Bronchus fibroblast of lung (primary cell): ENCODE measurements at places on chromosomes 5 and 9. TPM values are rescaled to one million over a fixed set of nuclear protein-coding genes. Genes with fewer than 3 reads are reported as not detected.

Gene ZNF169
- total RNA-seq: 1.2 TPM in 2 replicates

Gene PCDHB13
- under 0.01 TPM in 2 replicates for total RNA-seq

Gene OLFML2A
- 2.8 and 4.9 TPM in 2 replicates for total RNA-seq

Gene C9orf153
- not detected in 2 replicates for total RNA-seq

Gene PCDHGB7
- 6.1 and 7.2 TPM in 2 replicates for total RNA-seq

Gene SPINK13
- not detected in 2 replicates for total RNA-seq

Gene ZFP37
- total RNA-seq: 1.2 and 1.5 TPM in 2 replicates

Gene NR4A3
- under 0.01 and 0.15 TPM in 2 replicates for total RNA-seq

Gene KIF4B
- not detected in 2 replicates for total RNA-seq

Gene MAMDC2
- 2.2 and 2.5 TPM in 2 replicates for total RNA-seq

Gene LEAP2
- 0.34 and 0.45 TPM in 2 replicates for total RNA-seq

Gene ARID3C
- total RNA-seq: not detected in 2 replicates

Gene AFAP1L1
- 11.8 and 12.2 TPM in 2 replicates for total RNA-seq

Gene NAIP
- total RNA-seq: 0.89 and 2.0 TPM in 2 replicates

Gene TRAPPC13
- total RNA-seq: 12.0 and 17.8 TPM in 2 replicates

Gene PLAC8L1
- total RNA-seq: not detected in 2 replicates

Gene ACSL6
- total RNA-seq: under 0.01 TPM in 1 of 2 replicates, not detected in the other

Gene CCDC192
- total RNA-seq: not detected in 2 replicates

Gene TMC1
- total RNA-seq: 0.45 TPM in 1 of 2 replicates, not detected in the other

Gene F2RL1
- total RNA-seq: 16.5 and 20.2 TPM in 2 replicates

Gene HOMER1
- 2.7 and 3.7 TPM in 2 replicates for total RNA-seq

Gene PCDHGA4
- total RNA-seq: 1.0 and 1.3 TPM in 2 replicates

Gene ALG2
- 26.1 and 26.6 TPM in 2 replicates for total RNA-seq

Gene GNAQ
- total RNA-seq: 13.8 and 16.2 TPM in 2 replicates

Gene INSL6
- not detected in 2 replicates for total RNA-seq

Gene LPAR1
- 106 and 111 TPM in 2 replicates for total RNA-seq

Gene ELP1
- total RNA-seq: 26.9 and 27.6 TPM in 2 replicates
